Stimulated activated CD4-positive, alpha-beta T cell treated with anti-CD3 and anti-CD28 coated beads, TNF-alpha, amount 100 ng/mL, for 4 hours (primary cell): ENCODE measurements at places on chromosomes 3 and 15.

DNA sequence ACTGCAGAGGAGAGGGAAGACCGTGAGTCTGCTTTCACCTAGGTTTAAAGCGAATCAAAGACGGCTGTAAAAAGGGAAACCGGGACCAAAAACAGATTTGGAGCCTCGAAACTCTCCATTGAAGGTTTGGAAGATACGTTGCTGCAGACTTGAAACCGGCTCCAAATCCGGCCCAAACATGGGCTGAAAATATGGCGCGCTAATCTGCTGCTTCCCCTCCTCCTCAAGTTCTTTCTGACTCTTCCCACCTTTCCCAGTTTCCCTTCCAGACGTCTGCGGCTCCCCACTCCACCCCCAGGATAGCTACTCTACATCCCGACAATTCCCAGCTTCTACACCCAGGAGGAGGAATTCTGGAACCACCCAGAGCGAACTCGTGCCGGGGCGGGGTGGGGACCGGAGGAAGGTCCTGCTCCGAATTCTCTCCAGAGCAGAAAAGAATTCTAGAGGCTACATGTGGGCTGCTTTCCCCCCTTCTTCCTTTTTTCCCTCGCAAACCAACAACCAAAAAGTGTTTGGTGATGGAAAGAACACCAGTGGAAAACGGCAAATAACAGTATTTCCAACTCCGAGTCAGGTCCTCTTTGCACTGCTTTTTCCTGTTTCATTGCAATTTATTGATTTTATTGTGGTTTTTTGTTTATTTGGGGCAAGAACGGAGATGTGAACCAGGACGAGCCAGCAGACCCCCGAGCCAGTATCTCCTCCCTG, 8.5 kb downstream of the EOMES start:
- no peak for DNase-seq

DNA sequence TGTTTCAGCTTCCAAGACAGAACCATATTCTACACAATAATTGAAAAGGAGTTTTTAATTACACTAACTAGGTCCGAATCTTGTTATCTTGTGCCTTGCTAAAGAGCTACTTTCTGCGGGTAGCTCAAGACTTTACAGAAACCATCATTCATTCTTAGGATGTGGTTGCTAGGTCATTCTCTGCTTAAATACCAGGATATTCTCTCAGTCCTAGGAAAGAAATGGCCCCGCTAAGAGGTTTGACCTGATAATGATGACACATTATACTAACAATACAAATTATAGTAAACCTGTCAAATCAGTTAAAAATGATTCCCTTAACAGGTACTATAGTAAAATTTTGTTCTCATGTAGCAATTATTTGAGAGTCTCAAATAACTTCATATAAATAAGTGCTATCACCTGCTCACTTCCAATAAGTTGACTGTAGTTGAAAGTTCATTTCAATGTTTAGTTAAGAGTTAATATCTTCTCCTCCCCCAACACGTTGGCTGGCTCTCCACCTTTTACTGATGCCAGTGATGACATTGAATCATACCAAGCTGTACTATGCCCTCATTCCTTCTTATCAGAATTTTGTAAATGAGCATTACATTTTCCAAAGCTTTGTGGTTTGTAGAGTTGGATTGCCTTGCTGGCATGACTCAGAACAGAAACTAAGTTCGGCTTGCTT, 3.6 kb upstream of the C3orf85 start:
- no peak for DNase-seq

GRCh38 chr3:39907981-39908380, 98.6 kb downstream of the MYRIP start:
- DNase-seq = no peak

DNA sequence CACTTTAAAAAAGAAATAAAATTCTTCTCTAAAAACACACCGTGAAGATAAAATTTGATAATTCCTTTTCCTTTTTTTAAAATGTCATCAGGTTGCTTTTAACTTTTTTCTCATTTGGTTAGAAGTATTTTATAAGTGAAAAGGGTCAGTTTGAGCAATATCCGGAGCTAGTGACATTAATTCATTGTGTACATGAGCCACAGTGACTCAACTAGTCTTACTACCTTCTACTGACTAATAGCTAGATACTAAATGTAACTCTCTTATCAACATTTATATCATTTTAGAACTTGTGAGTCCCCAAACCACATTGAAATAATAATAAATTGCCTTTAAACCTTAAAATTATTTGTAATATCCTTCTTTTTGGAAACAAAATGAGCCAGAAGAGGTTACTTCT, 101.2 kb upstream of the ZBTB20 start:
- DNase-seq = no peak

DNA sequence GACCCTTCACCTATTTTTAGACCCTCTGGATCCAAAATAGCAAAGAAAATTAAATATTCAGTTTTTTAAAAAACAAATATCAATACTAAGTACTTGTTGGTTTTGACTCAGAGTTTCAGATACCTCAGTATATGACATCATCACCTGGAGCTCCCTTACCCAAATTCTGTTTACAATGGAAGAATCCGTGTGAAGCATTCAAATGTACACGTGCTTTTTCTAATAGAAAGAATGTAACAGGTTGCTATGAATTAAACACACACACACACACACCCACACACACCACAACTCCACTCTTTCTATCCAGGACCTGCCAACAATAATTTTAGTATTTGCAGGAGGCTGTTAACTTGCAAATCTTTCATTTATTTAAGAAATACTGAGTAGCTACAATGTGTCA, 221.8 kb downstream of the THRB start:
- DNase-seq = no peak

- no peak for DNase-seq
These were observed 66.1 kb downstream of the CHSY1 start for GRCh38 chr15:101185770-101186169.

- no peak for DNase-seq
These were observed 105.9 kb downstream of the MOBP start for GRCh38 chr3:39573392-39573791.

DNA sequence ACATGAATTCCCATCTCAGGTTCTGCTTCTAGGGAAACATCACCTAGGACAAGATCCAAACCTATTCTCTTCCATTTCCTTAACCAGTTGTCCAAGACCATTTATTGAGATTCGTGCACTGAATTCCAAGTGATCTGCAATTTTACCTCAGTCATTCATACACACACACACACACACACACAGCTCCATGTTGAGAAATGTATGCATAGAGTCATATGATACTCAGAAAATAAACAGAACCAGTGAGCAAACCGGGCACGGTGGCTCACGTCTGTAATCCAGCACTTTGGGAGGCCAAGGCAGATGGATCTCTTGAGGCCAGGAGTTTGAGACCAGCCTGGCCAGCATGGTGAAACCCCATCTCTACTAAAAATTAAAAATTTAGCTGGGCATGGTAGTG, 6.1 kb upstream of the KPNA1 start:
- no peak for DNase-seq

- no peak for DNase-seq
These were observed 89.0 kb downstream of the RPL22L1 start for GRCh38 chr3:170780955-170781354.

DNA sequence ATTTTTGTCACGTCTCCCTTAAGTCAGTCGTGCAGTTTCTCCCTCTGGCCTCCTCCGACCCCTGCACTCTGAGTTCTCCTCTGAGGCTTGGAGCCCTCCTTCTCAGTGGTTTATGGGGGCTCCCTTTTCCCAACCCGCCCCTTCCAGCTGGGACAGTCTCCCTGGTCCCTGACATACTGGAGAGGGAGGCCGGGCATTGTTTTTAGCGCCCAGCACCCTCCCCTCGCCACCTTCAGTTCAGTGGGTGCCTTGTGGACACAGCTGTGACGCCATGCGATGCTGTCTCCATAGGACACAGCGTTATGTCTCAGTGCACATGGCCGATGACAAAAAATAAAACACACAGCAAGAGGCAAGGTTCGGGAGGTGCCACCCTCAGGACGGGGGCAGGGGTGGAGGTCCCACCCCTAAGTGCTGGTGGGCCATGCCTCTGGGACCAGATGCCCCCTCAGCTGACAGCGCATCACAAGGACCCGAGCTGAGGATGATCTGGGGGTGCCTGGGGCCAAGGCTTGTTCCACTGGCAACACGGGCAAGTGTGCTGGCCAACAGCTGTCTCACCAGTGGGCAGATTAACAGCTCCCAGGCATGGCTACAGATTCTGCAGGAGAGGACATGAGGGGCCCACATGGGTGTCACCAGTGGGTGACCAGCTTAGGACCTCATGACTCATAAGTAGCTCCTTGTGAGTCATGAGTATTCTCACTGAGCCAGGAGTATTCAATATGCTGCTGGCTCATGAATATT, 81.6 kb downstream of the PLXNA1 start:
- DNase-seq = no peak

- no peak for DNase-seq
These were observed 135.5 kb downstream of the THRB start for GRCh38 chr3:24359102-24359501.

DNA sequence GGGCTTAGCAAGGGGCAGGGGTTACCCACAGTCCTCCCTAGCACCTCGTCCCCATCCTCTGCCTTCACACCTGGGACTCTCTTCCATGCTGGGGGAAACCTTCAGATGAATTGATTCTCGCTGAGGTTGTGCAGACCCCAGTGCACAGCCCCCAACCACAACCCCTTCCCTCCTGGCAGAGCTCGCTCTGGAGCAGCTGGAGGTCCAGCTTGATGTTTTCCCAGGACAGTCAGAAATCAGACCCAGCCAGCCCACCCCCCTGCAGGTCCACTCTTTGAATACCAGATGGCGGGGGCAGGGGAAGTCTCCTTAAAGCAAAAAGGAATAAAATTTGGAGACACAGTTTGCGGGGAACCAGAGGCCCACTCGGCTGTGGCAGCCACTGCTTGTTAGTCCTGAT, 234.4 kb downstream of the XXYLT1 start:
- DNase-seq = no peak

- DNase-seq = peak; percentile 21
These were observed 1.5 kb downstream of the C2CD4A start for GRCh38 chr15:62068071-62068809.

DNA sequence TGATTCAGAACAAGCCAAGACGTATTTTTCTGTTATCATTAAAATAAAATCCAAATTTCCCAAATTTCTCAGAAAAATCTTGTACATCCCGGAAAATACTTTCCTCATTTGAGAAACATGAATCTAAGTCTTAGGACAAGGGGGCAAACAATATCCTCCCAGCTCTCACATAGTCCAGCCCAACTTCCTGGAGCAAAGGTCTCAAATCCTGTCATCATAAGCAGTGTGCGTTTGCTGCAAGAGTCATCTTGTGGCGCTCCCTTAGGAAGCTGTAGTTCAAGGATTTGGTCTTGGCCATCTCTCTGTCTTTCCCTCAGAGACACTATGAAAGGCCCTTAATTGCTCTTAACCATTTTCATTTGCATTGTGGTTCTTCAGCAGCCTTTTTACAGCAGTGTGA, 57.5 kb upstream of the GSK3B start:
- DNase-seq = no peak

DNA sequence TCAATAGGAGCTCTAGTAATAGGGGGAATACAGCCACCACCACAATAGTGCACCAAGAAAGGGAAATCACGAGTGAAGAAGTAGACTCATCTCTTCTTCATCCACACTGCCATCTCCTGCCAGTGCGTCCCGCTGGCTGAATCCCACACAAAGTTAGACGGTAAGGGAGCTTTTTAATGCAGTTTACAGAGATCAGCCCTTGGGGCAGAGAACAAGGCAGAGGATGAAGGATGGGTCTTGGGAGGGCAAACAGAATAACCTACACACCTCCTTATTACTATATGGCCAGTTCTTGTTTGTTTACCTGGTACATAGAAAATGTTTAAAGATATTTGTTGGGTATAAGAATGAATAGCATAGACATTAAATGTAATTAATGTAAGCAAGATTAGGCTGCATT, 11.0 kb upstream of the DPH6 start:
- DNase-seq = no peak

DNA sequence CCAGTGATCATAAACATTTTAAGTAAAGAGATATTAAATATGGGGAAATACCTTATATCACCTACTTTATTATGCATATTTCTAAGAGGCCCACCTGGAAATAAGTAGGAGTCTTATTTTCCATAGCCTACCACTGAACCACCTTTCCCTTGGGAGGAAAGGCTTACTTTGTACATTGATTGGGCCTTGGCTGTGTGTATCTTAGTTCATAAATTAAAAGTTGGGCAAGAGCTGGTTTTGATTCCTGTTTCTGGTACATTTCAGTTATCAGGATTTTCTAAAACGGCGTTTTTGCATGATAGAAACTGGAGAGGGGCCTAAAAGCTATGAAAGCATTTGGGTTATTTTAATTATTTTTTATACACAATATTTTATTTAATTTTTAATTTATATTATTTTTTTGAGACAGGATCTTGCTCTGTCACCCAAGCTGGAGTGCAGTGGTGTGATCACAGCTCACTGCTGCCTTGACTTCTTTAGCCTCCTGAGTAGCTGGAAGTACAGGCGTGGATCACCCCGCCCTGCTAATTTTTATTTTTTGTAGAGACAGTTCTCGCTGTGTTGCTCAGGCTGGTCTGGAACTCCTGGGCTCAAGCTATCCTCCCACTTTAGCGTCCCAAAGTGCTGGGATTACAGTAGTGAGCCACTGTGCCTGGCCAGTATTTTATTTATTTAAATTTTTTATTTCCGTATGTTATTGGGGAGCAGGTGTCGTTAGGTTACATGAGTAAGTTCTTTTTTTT, 2.6 kb downstream of the GMPS start:
- DNase-seq = no peak

- DNase-seq = no peak
These were observed 23.2 kb downstream of the HAPLN3 start for GRCh38 chr15:88872106-88872505.

DNA sequence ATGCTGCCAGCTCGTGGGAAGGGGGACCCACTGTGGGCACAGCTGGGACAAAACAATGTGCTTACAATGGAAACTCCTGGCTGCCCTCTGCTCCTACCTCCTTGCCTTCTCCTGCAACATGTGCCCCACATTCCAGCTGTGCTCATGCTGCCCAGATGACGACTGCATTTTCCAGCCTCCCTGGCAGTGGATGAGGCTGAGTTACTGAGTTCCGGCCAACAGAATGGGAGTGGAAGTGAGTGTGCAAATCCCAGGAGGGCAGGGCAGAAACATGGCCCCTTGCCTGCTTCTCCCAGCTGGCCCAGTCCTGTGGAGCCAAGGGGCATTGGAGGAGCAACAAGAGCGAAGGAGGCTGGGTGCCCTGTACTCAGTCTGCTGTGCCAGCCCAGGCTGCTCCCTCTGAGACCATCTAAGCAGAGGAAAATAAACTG, 17.1 kb downstream of the KLF15 start:
- no peak for DNase-seq

DNA sequence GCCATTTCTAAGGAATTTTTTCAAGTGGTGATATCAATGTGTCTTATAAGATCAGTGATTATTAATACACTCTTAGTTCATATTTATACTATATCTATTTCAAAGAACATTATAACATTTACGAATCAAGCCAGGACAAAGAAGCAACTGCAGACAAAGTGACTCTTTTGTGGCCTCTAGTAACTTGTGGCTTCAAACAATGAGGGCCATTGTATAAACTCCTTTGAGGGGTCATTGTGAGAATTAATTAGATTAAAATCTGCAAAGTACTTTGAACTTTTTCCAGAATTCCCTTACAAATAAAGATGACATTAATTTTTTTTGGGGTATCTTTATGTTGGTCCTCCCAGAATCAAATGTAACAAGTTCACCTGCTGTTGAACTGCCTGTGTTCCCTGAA, 12.3 kb upstream of the SLC30A4 start:
- DNase-seq = no peak

GRCh38 chr3:72345237-72345878, 502.9 kb downstream of the SHQ1 start:
- no peak for DNase-seq

- no peak for DNase-seq
These were observed 194.7 kb downstream of the LPP start for GRCh38 chr3:188348435-188349244.

- no peak for DNase-seq
These were observed 207.9 kb downstream of the ZIC1 start for GRCh38 chr3:147616998-147617619.
